ENCODE measurements at places on chromosomes 6 and 20.

DNA sequence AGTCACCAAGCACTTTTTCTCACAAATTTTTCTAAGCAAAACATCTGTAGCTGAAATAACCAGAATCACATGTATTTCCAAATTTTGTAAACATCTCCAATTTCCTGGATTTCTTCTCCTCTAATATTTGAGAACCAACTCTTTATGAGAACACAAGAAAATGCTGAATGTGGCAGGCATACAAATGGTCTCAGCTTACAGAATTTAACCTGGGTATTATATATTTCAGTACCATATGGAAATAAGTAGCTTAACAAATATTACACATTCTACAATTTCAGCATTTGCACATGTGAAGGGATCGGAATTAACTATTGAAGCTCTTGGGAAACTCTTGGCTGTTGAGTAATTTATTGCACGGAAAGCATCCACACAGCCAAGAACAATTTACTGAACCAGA is 92.5 kb downstream of the TBXT start:
- no peak for DNase-seq

DNA sequence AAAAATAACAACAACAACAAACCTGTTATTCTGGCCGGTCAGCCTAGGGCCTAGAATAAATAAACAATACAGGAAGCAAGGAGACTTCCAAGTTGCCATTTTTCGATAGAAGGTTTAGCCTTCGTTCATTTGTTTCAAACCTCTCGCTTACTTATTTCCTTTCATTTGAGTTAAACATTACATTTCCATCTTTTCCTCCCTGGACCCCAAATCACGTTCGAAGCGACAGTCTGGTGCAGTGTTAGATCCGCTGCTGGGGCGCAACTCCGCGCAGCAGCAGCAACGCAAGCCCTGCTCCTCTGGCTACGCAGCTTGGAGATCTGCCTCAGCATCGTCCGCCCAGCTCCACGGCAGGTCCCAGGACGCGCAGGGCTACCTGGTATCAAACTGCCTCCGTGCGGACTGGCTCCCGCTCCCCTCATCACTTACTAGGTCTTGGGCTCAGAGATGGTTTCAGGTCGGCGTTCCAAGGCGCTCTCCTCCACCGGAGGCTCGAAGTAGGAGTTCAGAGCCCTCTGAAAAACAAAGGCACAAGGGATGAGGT is 530 bp downstream of the TDP2 start:
- DNase-seq, result peak; percentile 10

DNA sequence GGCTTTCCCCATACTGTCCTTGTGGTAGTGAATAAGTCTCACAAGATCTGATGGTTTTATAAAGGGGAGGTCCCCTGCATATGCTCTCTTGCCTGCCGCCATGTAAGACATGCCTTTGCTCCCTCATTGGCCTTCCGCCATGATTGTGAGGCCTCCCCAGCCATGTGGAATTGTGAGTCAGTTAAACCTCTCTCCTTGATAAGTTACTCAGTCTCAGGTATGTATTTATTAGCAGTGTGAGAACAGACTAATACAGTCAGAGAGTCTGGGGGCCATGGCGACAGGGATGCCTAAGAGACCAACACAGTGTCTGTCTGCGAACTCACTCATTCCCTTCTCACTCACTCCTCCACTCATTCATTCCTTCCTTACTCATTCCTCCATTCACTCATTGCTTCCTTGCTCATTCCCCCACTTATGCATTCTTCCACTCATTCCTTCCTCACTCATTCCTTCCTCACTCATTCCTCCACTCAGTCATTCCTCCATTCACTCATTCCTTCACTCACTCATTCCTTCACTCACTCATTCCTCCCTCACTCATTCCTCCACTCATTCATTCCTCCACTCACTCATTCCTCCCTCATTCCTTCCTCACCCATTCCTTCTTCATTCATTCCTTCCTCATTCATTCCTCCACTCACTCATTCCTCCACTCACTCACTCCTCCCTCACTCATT is 137.5 kb upstream of the AGPAT4 start:
- no peak for DNase-seq

- no peak for DNase-seq
Observed at GRCh38 chr6:20589266-20589665, 55.0 kb downstream of the CDKAL1 start.

DNA sequence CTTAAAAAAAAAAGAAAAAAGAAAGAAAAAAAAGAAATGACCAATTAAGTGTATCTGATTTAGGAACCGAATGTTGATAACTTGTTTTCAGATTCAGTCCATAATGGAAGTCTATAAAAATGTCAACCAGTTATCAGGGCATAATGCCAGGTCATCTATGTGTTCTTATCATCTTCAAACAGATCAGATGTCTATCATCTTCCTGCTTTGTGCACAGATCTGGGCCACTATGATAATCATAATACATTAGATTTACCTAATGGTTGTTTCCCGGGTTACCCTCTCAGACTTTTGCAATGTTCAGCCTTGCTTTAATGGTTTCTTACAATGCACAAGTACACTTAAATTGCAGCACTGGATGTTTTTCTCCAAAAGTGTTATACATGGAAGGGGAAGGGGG is 100.6 kb downstream of the NKAIN2 start:
- no peak for DNase-seq

DNA sequence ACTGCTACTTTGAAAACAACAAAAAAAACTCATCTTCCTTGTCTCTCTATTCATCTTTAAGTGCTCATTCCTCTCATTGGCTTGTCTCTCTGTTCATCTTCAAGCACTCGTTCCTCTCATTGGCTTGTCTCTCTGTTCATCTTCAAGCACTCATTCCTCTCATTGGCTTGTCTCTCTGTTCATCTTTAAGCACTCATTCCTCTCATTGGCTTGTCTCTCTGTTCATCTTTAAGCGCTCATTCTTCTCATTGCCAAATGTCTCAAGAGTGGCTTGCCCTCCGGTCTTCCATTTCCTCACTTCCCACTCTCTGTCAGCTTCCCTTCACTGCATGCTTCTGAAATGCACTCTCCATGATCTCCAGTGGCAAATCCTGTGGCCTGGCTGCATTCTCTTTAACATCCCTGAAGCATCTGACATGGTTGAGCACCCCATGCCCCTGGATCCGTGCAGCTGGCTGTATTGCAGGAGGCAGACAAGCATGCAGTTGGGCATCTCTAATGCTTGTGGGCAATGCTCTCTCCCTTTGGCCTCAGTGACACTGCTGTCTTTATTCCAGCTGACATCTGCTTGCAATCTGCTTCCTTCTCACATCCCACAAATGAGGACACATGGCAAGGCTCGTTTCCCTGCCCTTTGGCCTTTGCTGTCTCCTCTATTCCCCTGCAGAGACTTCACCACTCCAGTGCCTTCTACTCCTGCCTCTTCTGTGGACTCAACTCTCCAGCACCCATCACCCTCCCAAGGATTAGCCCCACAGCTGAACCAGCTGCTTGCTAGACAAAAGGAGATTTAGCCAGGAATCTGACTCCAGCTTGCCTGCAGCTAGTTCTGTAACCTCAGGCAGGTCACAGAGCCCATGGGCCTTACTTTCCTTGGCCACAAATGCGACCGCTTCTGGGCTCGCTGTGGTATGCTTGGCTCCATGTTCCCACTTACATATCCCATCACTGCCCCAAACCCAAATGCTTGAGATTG is 143.2 kb upstream of the SNX9 start:
- no peak for DNase-seq
